SK-MEL-5 (cell line): ENCODE measurements at places on chromosomes 2 and 18.

DNA sequence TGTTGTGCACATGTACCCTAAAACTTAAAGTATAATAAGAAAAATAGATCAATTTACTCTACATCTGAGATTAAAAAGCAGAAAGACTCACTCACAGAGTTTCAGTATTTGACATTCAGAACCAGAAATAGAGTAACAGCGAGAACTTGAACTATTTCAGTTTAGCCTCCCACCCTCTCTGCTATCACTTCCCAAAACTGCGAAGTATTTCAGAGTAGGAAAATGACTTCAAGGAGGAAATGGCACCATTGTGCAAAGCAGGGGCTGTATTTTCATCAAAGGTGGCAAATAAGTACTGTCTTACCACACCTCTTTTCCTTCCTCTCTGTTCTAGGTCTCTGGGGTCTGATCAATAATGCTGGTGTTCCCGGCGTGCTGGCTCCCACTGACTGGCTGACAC lies 13.6 kb downstream of the DHRS9 start:
- no peak for DNase-seq

GRCh38 chr18:58990720-58991119 lies 126.0 kb downstream of the ZNF532 start:
- no peak for DNase-seq

GRCh38 chr18:49251451-49251850 lies 209.0 kb downstream of the DYM start:
- no peak for DNase-seq

DNA sequence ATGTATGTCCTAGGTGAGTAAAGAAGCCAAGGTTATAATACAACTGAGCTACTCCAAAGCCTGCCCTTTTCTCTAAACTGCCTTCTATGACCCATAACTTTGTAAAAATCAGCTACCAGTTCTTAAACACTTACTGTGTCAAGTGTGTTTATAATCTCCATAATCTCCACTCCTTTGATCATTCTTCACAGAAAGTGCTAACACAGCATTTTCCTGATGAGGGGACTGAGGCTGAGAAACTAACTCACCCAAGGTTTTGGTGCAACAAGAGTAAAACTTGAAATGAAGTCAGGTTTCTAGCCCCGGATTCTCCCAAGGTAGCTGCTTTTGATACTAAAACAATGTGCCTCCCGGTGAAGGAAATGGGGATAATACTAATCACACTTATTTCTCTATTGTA lies 1.9 kb upstream of the C2orf49 start:
- DNase-seq, result no peak

- no peak for DNase-seq
These were observed 348.9 kb downstream of the OSR1 start for GRCh38 chr2:19009510-19009909.

DNA sequence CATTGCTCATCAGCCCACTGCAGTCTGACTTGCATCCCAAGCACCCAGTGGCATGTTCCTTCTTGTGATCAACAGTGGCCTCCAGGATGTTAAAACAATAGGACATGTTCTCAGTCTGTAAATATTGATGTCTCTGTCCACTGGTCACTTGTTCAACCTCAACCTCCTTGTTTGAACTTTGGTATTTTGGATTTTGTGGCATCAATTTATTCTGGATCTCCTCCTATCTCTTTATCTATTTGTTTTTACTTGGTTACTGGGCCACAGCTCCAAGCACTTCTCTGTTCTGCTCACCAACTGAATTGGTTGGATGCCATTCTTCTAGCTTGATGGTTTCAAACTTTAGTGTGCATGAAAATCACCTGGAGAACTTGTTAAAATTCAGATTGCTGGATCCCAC lies 1414.8 kb upstream of the CELF4 start:
- DNase-seq, result no peak

DNA sequence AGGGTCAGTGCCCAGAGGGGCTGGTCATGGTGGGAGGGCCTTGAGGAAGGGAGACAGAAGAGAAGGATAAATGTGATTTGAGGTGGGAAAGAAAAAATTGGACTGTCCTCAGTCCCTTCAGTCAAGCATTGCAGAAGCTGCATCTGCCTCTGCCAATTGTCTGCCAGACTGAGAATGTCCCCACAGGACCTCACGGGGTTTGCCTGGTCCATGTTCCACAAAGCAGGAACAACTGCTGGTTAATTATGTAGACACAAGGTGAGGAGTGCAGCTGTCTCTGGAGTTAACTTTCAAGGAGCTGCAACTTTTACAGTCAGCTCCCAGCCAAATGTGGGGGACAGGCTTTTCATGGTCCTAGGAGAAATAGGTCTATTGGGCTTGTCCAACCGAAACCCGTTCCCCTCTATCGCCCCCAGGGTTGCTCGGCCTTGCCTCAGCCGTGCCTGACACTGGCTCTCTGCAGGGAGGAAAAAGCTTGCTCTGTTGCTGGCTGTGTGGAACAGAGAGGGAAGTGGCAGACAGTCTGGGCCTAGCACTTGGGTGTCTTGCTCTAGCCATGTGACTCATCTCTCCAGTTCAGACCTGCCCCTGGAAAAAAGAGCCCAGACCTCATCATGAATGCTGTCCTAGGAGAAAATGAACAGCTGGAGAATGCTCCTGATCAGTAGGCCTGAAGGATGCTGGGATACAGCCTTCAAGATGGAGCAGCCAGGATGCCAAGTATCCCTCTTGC lies 31.1 kb upstream of the PAX8 start:
- no peak for DNase-seq

GRCh38 chr2:20640411-20641122 lies 10.3 kb downstream of the HS1BP3 start:
- DNase-seq, result no peak

DNA sequence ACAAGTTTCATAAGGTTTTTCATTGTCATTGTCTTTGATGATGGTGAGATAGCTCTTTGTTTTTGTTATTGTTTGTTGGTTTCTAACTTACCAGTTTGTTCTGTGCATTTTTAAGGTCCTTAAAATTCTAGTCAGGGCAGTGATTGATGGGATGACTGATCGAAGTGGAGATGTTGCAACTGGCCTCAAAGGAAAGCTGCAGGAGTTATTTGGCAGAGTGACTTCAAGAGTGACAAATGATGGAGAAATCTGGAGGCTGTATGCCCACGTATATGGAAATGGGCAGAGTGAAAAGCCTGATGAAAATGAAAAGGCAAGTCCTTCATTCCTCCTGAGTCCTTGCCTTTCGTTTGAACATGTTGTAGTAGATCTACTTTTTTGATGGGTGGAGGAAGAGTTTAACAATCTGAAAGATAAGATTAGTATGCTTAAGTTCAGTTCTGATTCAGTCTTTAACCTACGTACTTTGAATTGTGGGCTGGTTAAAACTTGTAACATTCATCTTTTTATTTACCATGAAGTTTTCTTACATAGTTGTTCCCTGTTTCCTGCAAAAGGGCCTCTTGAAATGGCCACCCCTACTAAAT lies 135.8 kb upstream of the LTBP1 start:
- no peak for DNase-seq

DNA sequence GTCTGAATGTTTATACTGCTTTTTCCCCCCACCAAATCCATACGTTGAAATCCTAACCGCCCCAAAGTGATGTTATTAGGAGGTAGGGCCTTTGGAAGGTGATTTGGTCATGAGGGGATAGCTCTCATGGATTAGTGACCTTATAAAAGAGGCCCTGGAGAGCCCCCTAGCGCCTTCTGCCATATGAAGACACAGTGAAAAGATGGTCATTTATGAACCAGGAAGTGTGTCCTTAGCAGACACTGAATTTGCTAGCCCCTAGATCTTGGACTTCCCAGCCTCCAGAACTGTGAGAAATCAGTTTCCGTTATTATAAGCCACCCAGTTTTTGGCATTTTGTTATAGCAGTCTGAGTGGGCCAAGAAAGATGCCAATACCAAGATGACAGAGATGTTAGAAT lies 7.2 kb upstream of the TSN start:
- peak; percentile 75 for DNase-seq

DNA sequence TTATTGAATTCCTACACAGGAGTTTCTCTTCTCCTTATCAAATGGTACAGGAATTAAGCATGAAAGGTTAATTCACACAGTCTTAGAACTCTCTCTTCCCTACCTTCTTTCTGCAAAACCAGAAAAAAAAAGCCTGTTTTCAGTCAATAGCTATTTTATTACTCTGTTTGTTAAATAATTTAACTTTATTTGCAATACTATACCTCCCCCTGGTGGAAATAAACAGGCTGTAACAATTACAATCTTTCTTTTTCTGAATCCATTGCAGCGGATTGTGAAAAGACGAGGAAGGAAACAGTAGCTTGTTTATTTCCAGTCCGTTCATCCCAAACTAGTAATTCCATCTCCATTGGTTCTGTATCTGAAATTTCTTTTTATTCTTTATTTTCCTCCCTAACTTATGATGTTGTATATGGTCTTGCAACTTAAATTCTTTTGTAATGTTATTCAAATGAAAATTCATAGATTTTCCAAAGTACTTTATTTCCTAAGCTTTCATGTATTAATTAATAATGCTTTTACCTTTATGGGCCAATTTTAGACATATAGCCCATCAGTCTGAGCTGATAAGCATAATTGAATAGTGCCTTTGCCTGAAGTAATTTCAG lies 165.2 kb downstream of the SH3BP4 start:
- DNase-seq, result peak; percentile 69

- no peak for DNase-seq
These were observed 248.7 kb downstream of the TFCP2L1 start for GRCh38 chr2:121036226-121036692.

DNA sequence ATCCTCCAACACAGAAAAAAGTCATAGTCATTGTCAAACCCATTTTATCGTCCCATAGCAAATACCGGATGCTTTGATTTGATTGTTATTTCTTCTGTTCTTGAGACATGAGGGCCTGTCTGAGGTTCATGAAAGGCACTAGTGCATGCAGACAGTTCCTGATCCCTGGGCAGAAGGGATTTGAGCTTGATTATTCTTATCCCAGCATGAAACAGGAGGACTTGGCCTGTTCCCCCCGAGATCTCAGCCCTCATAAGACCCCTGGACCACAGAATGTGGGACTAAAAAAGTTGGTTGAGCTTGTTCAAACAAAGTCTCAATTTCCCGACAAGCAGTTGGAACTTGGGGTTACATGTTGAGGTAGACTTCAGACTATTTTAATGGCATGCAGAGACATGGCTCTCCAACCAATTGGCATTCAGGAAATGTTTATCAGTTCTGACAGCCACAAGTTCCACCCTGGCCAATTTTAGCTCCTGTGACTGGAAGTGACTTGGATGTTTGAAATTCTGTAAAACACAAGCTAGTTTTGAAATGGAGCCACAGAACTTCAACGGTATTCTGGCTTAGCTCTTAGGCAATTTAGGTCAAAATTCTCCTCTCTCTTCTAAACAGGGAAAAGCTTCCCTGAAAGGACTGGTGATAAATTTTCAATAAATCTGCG lies 366.9 kb upstream of the SLC14A2 start:
- DNase-seq, result no peak

- no peak for DNase-seq
These were observed 16.5 kb downstream of the SCLY start for GRCh38 chr2:238077292-238077691.

- no peak for DNase-seq
These were observed 7.9 kb upstream of the LBH start for GRCh38 chr2:30223413-30223874.

GRCh38 chr2:197079832-197080555 lies 153.5 kb upstream of the PGAP1 start:
- DNase-seq, result no peak

GRCh38 chr2:36296798-36297197 lies 58.8 kb upstream of the CRIM1 start:
- DNase-seq, result no peak

DNA sequence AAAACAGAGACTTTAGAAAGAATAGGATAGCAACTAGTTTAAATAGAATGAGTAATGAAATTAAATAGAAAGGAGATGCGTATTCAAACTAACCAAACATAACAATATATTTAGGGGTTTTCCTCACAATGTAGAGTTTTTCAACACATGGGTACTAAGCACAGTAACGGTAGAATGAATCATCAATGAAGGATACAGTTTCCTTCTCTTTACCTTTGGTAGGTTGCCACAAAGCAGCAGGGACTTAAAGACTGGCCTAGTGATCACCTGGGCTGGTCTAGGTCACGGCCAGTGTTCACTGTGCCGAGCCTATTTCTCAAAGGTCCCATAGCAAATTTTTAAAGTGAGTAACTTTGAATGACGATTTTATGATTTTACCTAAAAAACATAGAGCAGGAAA lies 311.7 kb downstream of the XIRP2 start:
- no peak for DNase-seq

DNA sequence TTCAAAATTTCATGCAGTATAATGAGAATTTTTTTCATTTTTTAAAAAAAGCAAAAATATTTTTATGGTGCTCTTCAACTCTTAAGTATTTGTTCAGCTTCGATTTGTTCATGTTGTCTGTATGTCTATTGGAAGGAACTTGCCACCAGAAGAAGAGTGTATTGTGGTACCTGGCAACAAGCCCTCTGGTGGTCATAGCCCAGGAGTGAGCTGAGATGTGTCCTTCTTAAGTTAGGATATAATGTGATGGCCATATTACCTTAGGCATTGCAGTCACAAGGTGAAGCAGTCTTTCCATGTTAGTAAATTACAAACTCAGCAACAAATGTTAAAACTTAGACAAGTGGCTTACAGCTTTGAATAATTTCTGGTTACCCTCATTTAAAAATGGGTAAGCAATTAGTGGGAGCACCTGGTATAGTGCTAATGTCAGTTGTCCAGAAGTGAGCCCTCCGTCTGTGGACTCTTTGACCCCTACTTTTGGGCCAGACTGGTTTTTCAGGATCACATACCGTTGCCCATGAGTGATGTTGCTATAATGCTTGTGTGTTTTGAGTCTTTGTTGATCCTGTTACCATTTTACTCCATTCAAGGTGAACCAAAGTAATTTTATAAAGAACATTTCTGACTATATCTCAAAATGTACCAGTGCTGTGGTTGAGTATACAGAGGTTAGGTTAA lies 57.4 kb downstream of the MYO1B start:
- DNase-seq, result peak; percentile 64

DNA sequence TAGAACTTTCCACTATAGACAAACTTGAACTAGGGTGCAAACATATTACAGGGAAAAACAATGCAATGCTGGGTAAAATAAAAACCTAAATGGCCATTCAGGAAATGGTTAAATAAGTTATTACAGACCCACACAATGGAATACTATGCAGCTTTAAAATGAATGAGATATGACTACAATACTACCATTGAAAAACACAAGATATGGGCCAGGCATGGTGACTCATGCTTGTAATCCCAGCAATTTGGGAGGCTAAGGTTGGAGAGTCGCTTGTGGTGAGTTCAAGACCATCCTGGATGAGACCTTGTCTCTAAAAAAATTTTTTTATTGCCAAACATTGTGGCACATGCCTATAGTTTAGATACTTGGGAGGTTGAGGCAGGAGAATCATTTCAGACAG lies 6.8 kb downstream of the PECR start:
- peak; percentile 69 for DNase-seq

DNA sequence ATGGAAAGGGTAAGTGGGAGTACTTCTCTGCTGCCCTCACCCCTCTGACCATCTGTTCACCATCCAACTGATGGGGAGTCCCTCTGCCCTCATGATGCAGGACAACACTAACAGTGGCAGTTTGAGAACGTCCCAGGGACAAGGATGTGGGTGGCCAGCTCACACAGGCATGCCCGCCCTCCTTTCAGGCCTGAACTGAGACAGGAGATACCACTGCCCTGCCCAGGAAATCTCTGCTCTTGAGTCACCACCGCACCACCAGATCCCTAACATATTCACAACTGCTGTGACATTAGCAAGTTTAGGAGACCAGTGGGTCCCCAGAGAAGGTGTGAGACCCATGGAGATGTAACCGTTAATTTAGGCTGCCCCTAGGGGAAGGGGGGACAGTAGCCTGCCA lies 66.2 kb downstream of the TRAPPC8 start:
- no peak for DNase-seq
